A549 treated with AZD2906 at 1 μM for 4 hours (cell line): ENCODE measurements at places on chromosomes 3 and 15. TPM values are rescaled to one million over a fixed set of nuclear protein-coding genes. Genes with fewer than 3 reads are reported as not detected.

Gene CACNA2D2
- 0.45 to 0.71 TPM (median 0.53 TPM) in 5 replicates for total RNA-seq

Gene TTLL13
- 0.03 to 0.57 TPM (median 0.12 TPM) in 5 replicates for total RNA-seq

Gene SMCO1
- total RNA-seq: 0.03 TPM in 1 of 5 replicates, not detected in the others

Gene ACAN
- total RNA-seq: 0.66 to 1.4 TPM (median 0.94 TPM) in 5 replicates

Gene MRAS
- total RNA-seq: 6.3 to 9.5 TPM (median 8.2 TPM) in 5 replicates

Gene CEP19
- total RNA-seq: 2.4 to 3.1 TPM (median 2.6 TPM) in 5 replicates

Gene CATSPER2
- total RNA-seq: 0.24 to 1.2 TPM (median 0.95 TPM) in 5 replicates

Gene ISLR2
- 0.10 to 0.31 TPM (median 0.13 TPM) in 5 replicates for total RNA-seq
